ENCODE measurements at places on chromosomes 4 and X.

DNA sequence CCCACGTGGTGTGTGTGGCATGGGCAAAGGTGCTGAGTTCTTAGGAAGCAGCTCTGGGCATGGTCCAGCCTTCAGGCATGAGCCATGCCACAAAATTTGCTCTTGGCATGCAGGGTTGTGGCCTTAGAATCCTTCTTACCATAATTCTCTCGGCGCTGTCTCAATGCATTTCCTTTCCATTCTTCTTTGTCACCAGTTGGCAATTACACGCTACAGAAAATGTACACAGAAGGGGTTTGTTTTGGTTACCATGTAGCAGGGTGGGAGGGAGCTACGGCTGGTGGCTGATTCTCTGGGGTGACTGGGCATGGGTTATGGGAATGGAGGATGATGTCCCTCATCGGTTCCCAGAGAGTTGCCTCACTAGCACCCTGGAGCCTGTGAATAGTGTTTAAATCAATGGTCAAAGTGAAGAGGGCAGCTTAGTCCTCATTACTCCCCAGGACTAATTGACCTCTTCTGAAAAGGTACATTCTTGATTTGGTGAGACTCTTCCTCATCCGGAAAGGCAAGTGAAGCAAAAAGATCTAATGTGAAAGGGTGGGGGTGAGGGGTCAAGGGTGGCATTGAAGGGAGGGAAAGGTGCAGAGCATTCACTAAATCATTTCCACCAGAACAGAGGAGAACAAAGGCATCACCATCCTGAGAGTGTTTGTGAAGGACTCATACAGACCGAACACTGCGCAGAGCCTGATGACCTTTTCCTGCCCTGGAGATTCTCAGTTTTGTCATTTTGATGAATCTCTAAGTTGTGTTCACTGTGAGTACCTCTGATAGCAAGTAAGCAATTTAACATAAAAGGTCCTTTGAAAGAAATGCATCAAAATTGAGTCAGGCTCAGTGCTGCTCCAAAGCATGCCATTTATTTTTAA is 199.8 kb upstream of the SFRP2 start:
- no peak for DNase-seq

DNA sequence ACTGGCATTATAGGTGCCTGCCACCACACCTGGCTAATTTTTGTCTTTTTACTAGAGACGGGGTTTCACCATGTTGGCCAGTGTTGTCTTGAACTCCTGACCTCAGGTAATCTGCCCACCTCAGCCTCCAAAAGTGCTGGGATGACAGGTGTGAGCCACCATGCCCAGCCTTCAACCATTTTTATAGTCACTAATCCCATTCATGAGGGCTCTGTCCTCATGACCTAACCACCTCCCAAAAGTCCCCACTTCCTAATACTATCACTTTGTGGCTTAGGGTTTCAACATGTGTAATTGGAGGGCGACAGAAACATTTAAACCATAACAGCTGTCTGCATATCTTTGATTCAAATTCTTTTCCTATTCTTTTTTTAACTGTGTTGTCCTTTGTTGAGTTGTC is 229.6 kb upstream of the AGA start:
- DNase-seq, result no peak

GRCh38 chrX:10048707-10049106 is 81.5 kb downstream of the CLDN34 start:
- DNase-seq, result no peak

DNA sequence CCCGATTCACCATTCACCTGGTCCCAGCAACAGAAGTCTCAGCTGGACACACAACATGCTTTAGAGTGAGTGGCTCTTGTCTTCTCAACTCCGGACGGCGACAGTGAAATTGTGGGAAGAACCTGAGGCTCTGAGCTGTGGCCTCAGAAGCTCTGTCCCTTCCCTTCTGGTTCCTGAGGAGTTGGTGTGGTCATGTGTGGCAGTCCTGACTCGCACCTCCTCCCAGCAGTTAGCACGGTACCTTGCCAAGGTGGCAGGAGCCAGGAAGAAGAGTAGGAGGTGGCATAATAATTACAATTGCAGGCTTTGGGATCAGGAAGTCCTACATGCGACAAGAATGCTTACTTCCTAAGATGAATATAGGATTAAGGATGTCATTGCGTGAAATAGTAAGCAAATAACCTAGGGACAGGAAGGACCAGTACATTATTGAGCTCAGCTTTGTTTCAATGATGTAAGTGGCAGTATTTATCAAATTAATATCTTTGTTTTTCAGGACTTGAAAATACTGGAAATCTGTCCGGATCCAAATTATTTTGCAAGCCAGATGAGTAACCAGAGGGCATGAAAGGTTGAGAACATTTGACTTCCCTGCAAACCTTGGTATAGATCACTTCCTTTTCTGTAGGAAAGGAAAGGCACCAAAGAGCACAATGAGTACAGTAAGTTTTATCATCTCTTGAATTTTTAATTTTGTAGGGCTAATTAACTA is 21.1 kb downstream of the RNF4 start:
- no peak for DNase-seq

GRCh38 chrX:925652-926061 is 286.8 kb downstream of the CRLF2 start:
- DNase-seq, result no peak

Measured in right renal cortex interstitium (tissue), 3 donors.